ENCODE measurements at places on chromosomes 3 and 15.

GRCh38 chr15:48974882-48975281 is 11.2 kb upstream of the SHC4 start:
- no peak for DNase-seq

GRCh38 chr3:5463991-5464390 is 276.5 kb downstream of the EDEM1 start:
- no peak for DNase-seq

- DNase-seq: no peak
Observed at GRCh38 chr3:49173116-49173791, 1.9 kb downstream of the KLHDC8B start.

DNA sequence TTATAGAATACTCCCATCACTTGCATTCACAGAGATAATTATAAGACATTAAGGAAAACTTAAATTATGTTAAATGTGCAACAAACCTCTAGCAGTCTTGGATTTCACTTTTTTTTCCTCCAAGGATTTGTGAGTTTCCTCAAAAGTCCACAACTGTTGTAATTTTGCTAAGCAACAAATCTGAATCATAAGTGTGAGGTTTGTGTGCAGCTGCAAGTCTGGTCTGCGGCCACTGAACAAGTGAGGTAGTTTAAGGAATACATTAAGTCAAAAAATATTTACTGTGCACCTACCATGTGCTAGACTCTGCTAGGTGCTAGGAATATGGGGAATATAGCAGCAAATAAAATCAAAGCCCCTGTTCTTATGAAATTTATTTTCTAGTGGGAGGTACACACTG is 70.2 kb downstream of the LRRC28 start:
- DNase-seq: no peak

DNA sequence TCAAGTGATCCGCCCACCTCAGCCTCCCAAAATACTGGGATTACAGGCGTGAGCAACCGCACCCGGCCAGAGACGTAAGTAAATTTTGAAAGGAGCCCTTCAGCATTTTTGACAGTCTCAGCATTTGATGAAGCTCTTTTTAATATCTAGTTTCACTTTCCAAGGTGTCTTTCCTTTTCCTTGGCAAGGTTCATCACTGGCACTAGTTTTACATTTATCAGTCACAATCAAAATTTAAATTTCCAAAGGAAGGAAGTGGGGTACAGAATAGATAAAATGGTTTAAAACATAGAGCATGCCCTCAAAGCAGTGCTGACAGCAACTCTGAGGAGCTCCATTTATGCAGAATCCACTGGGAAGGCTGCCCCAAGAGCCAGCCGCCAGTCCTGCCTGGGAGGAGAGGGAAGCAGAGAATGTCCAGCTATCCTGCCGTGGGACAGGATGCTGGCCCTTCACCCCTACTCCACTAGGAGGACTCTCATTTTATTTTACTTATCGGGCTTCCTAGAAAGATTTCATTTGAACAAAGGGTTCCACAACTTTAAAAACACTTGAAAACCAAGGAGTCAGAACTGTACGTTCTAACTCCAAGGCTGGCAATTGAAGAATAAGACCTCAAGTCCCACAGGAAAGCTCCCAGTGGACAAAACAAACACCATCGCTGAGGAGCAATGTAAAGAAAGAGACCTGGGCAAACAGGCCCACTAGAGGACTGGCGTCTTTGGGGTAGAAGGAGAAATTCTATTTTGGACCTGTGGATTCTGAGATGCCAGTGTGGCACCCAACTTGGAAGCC is 9.9 kb downstream of the SFMBT1 start:
- no peak for DNase-seq

- no peak for DNase-seq
Observed at GRCh38 chr3:71465371-71466036, 118.0 kb downstream of the FOXP1 start.

- DNase-seq: no peak
Observed at GRCh38 chr3:39907981-39908380, 98.6 kb downstream of the MYRIP start.

DNA sequence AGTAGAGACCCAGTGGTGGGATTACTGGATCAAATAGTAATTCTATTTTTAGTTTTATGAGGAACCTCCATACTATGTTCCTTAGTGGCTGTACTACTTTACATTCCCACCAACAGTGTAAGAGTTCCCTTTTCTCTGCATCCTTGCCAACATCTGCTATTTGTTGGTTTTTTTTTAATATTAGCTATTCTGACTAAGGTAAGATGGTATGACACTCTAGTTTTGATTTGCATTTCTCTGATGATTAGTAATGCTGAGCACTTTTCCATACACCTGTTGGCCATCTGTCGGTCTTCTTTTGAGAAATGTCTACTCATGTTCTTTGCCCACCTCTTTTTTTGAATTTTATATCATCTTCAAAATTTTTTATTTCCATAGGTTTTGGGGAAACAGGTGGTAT is 34.2 kb upstream of the RAP2B start:
- no peak for DNase-seq

- no peak for DNase-seq
Observed at GRCh38 chr3:126834596-126835471, 130.8 kb downstream of the CHCHD6 start.

GRCh38 chr3:31300456-31301443 is 232.0 kb upstream of the STT3B start:
- DNase-seq: no peak

DNA sequence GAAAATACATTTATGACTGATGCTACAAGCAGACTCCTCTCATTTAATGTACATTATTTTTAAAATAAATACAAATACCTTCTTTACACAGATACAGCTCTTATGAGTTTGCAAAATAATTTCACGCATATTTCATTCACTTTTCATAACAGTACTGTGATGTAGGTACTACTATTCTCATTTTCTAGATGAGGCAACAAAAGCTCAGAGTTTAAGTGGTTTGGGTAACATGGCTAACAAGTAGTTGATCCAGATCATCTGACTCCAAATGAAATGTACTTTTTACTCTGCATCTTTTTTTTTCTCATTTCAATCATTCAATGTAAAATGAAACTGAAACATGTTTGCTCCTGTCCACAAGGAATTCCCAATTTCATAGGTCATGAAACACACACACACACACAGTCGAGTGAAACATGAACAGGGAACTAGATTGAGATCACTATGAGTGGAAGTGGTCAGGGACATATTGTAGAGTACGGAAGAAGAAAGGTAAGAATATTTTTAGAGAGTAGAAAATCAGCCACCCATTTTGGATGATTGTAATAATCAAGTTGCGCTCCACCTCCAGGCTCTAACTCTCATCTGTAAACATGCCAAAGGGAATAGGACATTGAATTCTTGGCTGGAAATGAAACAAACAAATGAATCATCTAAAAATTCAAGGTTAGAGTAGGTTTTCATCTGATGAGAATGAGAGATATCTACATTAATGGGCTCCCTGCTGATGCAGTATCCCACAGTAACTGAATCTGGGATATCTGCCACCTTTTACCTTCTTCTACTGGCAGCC is 92.4 kb downstream of the CLDN1 start:
- DNase-seq: no peak

- no peak for DNase-seq
Observed at GRCh38 chr15:65361708-65362459, 15.9 kb downstream of the IGDCC3 start.

DNA sequence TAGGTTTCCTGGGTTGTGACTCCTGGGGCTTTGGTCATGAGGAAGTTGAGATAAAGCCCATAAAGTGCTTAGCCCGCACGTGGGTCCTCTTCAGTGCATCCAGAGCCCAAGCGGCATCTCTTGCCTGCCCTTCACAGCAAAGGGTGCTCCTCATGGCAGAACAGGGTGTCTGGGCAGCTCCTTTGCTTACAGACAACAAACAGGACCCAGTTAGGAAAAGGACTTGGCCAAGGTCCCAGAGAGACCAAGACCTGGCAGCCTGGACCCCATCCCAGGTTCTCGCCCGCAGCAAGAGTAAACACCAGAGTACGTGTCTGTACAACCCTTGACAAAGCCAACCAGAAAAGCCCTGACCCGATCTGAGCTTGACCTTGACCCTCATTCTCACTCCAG is 27.0 kb downstream of the ALS2CL start:
- no peak for DNase-seq

- DNase-seq: no peak
Observed at GRCh38 chr15:70555713-70556112, 207.6 kb downstream of the UACA start.

- DNase-seq: no peak
Observed at GRCh38 chr3:149954812-149955211, 15.9 kb downstream of the PFN2 start.

Data from stimulated activated CD8-positive, alpha-beta memory T cell treated with anti-CD3 and anti-CD28 coated beads, Interleukin-12 subunit alpha, Interleukin-12 subunit beta, amount 100 ng/mL, for 1 hour (primary cell).